ENCODE measurements at places on chromosomes 4 and X.

GRCh38 chr4:33650036-33650435 is 2594.3 kb downstream of the ARAP2 start:
- no peak for DNase-seq

DNA sequence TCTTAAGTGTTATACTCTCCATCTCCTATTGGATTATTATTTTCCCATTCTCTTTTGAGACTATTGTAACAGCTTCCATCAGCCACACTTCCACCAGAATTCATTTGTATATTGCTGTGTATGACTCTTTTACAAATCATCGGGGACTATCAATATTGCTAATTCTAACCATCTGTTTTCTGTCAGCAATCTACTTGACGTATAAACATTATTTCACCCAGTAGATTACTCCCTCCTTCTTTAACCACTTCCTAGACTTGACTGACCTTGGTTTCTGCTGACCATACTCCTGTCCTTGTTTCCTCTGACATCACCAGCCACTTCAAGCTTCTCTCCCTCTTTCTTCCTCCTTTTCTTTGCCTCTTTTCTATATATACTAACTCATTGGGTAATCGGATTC is 402.9 kb downstream of the PCDH18 start:
- no peak for DNase-seq

- no peak for DNase-seq
Measured at GRCh38 chrX:121455890-121456289, 408.5 kb downstream of the GLUD2 start.

GRCh38 chr4:99038213-99038612 is 42.7 kb downstream of the METAP1 start:
- DNase-seq: no peak

GRCh38 chr4:40719008-40719623 is 30.6 kb upstream of the NSUN7 start:
- DNase-seq: no peak

DNA sequence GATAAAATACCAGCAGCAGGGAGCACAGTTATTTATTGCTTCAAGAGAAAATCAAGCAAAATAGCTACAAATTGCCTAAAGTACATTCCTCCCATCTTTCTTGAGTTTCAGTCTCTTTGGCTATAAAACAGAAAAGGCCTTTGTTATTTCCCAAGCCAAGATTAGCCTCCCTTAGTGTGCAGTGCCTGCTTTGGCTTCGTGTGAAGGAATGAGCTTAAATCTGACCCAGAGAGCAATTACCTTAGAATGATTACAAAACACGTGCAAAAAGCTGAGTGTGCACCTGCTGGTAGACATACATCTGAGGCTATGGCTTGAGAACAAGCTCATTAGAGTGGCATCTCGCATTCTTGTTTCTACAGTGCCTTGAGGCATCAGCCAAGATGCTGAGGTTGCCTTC is 250.8 kb downstream of the C4orf33 start:
- no peak for DNase-seq

- no peak for DNase-seq
Measured at GRCh38 chr4:127606823-127607222, 25.9 kb upstream of the INTU start.

GRCh38 chrX:84189125-84189524 is 1.1 kb upstream of the RPS6KA6 start:
- no peak for DNase-seq

DNA sequence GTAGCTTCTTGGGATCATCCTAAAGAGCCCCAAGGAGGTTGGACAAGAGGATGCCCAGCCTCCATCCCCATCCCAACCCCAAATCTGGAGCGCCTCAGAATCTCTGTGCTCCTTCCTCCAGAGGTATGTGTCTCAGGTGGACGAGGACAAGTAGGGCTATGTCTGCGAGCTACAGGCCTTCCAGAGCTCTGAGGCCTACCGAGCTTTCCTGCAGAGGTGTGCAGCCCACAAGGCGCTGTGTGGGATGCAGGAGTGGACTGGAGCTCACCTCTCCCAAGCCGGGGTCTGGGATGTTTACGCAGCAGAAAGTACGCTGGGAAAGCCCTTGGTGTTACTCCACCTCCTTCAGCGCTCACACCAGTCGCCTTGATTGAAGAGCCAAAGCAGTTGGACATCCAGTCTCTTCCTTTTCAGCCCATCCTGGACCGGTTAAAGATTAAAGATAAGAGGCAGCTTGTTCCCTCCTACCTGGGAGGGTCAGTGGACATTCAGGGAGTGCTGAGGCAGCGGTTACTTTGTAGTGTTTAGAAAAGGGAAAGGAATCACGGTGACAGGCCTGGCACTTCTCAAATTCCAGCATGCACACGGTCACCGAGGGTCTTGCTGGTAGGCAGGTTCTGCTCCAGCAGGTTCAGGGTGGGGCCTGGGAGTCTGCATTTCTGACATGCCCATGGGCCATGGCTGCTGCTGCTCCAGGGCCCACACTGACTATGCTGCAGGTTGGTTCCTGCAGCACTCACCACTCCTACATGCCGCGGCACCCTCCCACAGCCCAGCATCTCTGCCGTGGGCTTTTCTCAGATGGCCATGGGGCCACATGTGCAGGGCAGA is 29.5 kb upstream of the JAKMIP1 start:
- no peak for DNase-seq

DNA sequence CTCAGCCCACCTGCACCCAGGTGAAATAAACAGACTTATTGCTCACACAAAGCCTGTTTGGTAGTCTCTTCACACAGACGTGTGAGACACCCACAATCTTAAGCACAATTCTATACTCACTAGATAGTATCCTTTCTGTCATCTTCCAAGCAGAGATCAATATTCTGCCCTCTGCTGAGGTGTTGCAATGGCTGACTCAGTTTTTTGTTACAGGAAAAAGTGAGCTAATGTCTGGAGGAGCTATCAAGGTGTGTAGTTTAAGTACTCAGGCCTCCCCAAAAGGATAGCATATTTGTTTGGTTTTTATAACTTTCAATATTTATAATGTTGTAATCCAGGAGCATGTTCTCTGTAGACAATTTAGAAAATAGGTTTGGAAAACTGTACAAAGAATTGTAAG is 775.2 kb upstream of the POU3F4 start:
- DNase-seq: no peak

GRCh38 chr4:169282429-169283113 is 11.8 kb upstream of the SH3RF1 start:
- no peak for DNase-seq

DNA sequence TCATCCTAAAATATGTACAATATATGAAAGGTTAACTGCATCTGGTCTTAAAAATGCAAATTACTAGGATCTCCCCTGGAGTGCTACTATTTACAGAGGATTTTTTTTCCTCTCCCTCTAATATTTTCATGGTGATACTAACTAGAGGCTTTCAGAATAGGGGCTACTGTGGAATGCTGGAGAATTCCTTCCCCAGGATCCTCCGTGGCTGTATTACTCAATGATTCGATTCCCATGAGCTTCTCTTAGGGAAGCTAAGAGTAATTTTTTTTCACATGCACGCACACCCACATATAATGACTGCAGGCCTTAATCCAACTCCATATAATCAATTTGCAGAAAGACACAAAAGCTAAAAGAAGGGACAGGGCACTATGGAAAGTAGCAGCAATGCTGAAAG is 184.7 kb downstream of the ARHGAP6 start:
- DNase-seq: no peak

DNA sequence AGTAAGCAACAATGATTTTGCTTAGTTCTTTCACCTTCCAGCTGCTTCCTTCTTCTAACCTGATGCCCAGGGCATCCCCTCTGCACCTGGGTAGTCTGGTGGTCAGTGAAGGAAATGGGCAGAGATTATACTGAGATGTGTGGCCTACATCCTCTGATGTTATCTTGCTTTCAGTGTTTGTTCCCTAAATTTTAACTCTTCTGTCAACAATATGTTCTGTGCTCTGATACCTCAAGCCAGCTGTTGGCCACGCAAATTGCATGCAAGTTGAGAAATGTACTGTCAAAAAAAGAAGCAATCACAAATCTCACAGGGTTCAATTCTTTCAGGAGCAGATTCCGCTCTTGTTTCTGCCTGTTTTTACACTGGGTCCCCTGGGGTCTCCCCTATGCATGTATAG is 73.8 kb downstream of the FBXW7 start:
- no peak for DNase-seq

DNA sequence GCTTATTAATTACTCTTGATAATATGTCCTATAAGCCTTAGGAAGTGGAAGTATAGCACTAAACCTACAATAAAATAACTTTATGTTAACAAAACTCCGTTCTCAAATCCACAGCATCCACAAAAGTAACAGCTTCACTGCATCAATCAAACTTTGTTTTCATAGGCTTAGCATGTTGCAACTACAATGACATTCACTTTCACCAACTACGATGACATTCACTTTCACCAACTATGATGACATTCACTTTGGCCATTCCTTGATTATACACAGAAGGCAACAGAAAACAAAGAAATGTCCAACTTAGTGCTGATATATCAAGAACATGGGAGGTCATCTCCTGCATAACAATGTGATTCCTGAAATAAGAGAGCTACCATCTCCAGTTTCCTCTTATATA is 44.3 kb downstream of the FBXL5 start:
- DNase-seq: no peak

GRCh38 chr4:53009824-53010223 is 147.7 kb downstream of the RASL11B start:
- DNase-seq: no peak

- no peak for DNase-seq
Measured at GRCh38 chr4:81930506-81931238, 443.1 kb downstream of the HNRNPD start.

- DNase-seq: no peak
Measured at GRCh38 chr4:64718091-64718490, 308.8 kb upstream of the TECRL start.

DNA sequence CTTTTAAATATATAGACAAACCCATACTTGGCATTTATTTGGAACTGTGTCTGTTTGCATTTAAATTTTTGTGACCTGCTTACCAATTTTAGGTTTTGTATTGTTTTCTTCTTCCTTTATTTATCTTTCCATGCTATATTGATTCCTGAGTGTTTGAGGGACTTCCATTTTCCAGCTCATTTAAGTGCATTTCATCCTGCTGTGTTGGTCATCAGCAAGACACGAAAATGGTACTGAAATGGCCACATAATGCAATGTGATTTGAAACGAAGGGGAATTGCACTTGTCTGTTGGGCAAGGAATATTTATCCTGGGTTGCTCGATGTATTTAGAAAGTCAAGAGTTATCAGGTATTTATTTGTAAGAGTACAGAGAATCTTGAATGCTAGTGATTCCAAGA is 524.3 kb upstream of the MAGEB2 start:
- no peak for DNase-seq

DNA sequence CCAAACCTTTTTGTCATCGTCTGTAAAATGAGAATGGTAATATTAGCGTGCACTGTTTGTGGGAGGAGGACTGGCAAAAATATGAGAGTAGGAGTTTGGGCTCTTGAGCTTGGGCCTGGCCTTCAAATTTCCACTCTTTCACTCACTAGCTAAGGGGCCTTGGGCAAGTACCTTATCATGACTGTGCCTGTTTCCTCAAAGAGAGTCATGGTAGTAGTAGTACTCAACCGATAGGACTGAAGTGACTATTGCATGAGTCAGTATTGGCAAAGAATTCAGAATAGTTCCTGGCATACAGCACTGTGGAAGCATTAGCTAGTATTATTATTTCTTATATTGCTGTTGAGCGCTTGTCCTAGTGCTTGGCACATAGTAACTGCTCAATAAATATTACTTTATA is 16.0 kb upstream of the RBM3 start:
- DNase-seq: no peak

GRCh38 chr4:171947400-171947799 is 134.2 kb downstream of the GALNTL6 start:
- no peak for DNase-seq

- no peak for DNase-seq
Measured at GRCh38 chr4:159188646-159189045, 85.8 kb downstream of the RAPGEF2 start.

GRCh38 chrX:107760304-107761077 is 15.1 kb downstream of the TSC22D3 start:
- no peak for DNase-seq

DNA sequence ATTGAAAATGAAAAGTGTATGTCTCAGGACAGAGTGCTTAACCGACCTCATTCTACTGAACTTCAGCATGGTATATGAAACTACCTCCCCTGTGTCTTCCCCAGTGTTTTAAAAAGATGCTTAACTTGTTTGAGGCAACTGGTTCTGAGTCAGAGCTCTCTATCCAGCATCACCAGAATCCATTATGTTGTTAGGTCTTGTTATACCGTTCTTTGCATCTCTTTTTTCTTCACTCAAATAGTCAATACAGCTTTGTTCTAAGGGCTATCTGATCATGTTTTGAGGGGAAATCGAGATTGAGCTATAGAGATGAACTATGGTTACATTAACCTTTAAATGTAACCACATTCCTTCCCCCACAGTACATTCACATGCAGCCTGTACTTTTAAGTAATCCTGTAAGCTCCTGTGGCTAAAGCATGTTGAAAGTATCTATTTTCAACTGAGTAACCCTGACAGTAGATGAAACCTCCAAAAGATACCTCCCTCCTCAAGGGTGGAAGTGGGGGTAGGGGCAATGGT is 514.4 kb downstream of the RPA4 start:
- no peak for DNase-seq

DNA sequence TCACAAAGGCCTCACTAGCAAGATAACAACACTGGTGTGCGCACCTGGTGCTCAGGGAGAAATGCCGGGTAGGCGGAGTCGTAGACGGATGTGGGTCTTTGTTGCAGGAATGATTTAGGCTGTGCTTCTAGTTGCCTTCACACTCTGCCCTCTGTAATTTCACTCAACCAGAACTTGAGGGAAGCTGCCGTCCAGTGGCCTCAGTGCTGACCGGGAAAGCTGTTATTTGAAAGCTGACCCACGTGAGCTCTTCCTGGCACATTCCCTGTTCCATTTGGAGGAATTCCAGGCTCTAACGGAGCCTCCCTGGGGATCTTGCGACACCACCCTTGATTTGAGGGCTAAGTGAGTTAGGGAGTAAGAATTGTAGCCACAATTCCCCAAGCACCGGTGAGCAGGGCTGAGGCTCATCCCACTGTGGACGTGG is 15.9 kb downstream of the SH3TC1 start:
- no peak for DNase-seq

DNA sequence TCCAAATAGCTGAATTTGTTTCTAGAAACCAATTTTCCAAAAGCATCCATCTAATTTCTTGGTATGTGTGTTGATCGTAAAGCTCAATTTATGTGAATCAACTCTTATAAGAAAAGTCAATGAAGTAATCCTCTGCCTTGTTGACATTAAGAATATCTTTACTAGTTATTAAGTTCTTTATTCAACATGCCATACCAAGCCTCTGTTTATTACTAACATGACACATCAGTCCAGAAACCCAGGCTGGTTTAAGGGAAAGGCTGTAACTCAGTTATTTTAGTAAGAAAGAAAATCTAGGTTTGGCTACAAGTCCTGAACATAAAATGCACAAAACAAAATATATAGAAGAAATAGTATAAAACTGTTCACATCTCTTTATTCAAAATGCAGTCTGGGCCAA is 48.0 kb downstream of the KLHL34 start:
- no peak for DNase-seq

DNA sequence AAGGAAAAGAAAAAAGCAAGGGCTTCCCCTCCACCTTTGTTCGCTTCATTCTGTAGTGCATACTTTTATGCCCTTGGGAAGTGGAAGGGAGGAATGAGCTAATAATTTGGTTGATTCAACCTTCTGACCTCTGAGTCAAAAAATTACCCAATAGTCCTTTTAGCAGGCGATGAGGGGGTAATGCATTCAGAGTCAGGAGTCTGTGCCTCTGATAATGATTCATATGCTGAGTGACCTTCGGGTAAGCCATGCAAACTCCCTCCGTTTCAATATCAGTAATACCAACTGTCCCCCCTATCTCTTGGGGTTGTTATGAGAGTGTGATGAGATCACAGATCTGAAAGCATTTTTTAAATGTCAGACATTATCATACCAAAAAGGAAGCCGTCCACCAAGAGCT is 41.6 kb upstream of the ACSL4 start:
- DNase-seq: no peak
